ENCODE measurements at places on chromosomes 12 and 14. TPM values are rescaled to one million over a fixed set of nuclear protein-coding genes. Genes with fewer than 3 reads are reported as not detected.

- no peak for DNase-seq
These were observed 8.2 kb downstream of the SPRYD3 start for GRCh38 chr12:53070877-53071492.

DNA sequence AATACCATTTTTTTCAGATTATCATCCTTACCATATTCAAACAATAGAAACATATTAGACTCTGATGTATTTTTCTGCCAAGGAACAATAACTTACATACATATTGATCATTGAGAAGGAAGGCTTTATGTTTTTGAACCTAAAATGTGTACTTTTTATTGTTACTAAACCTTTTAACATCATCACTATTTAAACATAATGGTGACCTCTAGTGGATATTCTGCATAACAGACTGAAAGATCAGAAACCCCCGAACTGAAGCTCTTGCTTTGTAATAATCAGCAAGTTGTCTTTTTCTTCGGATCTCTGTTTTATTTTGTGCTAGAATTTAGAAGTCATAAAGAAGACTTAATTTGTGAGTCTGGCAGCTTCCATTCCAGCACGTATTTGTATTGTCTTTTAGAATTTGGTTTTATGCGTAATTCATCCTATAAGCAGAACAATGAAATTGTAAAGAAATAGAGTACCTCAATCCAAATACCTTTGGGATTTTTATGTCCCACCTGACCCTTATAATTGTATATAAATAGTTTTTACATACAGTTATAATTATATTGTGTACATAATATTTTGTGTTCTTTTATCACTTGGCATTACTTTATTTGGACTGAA is 125.9 kb upstream of the ATF1 start:
- peak; percentile 50 for DNase-seq

Gene SIX6
- total RNA-seq: not detected

GRCh38 chr14:101024686-101025085 is 121.2 kb upstream of the RTL1 start:
- no peak for DNase-seq

GRCh38 chr14:94548999-94549985 is 11.9 kb upstream of the SERPINA4 start:
- peak; percentile 25 for DNase-seq

DNA sequence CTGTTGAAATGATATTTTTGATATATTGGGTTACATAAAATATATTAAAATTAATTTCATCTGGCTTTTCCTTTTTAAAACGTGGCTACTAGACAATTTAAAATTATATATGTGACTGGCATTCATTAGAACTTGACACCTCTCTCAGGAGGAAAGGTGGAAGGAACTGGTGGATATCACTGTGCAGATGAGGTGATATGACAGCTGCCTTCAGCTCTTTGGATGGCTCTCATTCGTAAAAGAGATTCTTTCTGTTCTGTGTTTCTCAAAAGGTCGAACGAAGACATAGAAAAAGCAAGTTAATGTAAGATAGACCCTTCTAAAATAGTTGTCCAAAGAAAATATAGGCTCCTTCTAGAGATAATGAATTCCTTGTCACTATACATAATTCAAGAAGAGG is 36.6 kb downstream of the CRADD start:
- no peak for DNase-seq

Gene OLR1
- total RNA-seq: 1.2 TPM

DNA sequence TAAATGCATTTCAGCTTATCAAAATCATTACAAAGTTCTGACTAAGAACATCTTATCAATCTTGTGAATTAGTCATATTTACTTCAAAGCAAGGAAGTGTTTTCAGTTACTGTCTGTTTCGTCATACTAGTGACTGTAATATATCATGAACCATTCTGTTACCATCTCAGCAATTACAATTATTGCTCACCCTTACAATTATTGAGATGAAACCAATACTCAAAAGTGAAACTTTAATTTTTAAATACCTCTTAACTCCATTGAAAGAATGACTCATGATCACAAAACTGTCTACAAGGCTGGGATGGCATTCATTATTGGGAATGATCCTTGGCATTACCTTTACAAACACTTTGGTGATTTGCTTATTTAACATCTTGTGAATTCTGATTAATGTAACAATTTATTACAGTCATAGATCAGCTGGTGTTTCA is 90.3 kb downstream of the RPS6KA5 start:
- DNase-seq: peak; percentile 66

Gene FAM90A1
- total RNA-seq: 0.33 TPM

DNA sequence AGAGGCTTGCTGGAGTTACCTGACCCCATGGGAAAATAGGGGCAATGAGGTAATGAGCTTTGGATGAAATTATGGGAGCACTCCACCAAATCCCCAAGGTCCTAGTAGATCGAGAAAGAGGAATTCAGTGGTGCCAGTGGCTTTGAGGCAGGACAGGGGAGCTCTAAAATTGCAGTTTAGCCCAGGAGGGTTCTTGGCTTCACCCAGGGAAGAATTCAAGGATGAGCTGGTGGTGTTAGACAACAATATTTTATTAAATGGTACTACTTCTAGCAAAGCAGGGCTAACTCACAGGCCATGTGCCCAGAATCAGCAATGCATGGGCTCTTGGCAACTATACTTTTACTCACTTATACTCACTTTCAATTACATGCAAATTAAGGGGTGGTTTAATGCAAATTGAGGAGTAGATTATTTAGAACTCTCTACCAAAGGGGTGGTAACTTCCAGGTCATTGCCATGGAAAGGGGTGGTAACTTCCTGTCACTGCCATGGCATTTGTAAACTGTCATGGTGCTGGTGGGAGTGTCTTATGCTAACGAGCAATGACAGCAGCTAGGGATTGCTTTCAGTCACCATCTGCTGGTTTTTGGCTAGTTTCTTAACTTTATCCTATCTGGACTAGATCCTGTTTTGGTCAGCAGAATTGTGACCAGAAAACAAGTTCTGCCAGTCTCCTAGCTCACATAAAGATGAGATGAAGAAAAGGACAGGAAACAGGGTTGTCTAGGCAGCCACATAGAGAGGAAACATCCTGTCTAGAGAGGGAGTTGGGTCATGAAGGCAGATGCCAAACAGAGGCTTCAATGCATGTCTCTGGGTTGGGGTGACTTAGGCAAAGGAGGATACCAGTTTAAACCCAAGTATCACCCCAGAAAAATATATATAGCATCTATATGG is 64.7 kb downstream of the ZNF641 start:
- DNase-seq: no peak

DNA sequence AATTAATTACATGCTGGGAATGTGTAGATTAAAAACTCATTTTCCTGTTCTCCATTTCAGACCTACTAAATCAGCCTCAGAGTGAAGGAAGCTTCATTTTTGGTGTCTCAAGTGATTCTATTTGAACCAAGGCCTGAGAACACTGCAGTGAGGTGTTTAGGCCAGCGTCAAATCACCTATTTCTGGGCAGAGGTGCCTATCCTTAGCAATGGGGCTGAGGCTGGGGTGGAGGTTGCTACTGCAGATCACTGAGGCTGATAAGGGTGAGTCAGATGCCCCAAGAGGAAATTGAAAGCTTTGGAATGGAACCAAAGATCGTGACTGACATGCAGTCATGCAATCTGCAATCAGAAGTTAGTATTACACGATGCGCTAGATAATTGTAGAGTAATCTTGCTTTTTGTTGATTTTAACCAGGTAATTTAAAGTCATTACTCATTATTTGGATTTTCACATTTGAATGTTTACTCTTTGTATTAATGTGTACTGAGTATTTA is 4.4 kb downstream of the TXNRD1 start:
- DNase-seq: peak; percentile 79

DNA sequence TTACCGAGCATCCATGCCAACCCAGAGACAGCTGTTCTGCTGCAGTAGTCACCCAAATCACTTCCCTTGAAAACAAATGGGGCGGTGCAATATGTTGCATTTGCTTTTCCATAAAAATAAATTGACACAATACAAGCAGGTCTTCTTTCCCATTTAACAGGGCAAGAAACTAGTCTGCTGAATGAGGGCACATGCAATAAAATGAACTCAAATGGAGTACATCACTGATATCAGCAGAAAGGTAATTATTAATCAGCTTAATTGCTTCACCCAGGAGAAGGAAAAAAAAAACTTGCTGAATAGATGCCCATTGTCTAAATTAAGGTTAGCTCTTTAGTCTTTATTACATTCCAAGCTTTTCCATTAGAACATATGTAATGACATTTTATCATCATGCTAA is 175.1 kb upstream of the GZMB start:
- no peak for DNase-seq

DNA sequence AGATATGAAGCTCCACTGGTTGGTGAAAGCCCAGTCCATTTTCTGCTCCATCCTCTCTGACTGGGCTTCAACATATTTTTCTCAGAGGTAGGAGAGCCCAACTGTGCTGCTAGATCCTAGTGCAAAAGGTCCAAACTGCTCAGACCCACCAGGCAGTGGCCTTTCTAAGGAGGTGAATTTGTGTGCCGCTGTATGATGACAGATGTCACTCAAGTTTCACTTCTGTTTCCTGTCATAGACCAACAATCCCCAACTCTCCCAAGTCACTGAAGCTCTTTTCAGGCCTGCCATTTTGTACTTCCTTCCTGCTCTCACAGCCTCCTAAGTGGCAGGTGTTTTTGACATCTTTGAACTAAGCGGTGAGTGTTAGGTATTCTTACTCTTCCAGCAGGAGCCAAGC is 16.4 kb upstream of the RNASE4 start:
- no peak for DNase-seq

GRCh38 chr12:25352083-25352918 is 101.6 kb upstream of the KRAS start:
- peak; percentile 91 for DNase-seq

Gene SLC39A2
- 0.17 TPM for total RNA-seq

DNA sequence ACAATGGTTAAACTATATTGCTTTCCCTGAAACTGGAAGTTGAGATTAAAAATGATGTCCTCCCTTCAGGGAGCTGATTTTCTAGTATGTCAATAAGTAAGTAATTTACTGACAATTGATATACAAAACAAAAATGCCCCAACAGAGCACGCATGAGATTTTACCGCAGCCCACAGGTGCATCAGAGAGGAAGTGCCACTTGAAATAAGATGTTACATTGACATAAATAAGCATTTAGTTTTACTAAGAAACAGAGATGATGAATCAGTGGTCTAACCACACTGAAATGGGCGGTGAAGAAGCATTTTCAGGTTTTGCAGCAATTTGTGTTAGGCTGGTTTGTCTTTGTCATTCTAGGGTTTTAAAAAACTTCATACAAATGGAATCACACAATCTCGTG is 8.8 kb upstream of the CLECL1 start:
- no peak for DNase-seq

Gene RNF212B
- not detected for total RNA-seq

DNA sequence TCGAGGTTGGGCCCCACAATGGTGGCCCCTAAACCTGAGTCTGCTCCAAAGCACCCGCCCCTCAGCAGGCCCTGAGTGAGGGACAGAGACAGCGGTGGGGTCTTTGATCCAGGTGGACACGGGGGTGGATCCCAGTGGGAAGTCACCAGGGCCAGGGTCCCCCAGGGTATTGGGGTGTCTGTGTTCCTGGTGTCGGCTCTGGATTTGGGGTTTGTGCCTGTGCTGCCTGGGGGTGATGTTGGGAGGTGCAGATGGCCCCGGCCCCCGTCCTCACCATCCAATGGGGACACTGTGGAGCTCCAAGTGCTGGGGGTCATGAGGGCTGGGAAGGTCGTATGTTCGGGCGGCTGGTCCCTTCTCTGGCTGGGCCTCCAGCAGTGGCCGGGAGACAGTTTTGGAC is 354.2 kb downstream of the TMEM121 start:
- DNase-seq: no peak

Gene TSHR
- not detected for total RNA-seq

Gene TMCC3
- 0.33 TPM for total RNA-seq

- DNase-seq: peak; percentile 75
These were observed 42.2 kb downstream of the EP400 start for GRCh38 chr12:131991816-131992430.

- DNase-seq: no peak
These were observed 235.5 kb upstream of the NOS1 start for GRCh38 chr12:117596968-117597367.

- DNase-seq: no peak
These were observed 42.6 kb upstream of the PRB2 start for GRCh38 chr12:11437966-11438365.

- no peak for DNase-seq
These were observed 1102.8 kb upstream of the SEL1L start for GRCh38 chr14:82636426-82636825.

Gene PRPH
- total RNA-seq: 0.50 TPM

Gene SLC15A5
- total RNA-seq: not detected

DNA sequence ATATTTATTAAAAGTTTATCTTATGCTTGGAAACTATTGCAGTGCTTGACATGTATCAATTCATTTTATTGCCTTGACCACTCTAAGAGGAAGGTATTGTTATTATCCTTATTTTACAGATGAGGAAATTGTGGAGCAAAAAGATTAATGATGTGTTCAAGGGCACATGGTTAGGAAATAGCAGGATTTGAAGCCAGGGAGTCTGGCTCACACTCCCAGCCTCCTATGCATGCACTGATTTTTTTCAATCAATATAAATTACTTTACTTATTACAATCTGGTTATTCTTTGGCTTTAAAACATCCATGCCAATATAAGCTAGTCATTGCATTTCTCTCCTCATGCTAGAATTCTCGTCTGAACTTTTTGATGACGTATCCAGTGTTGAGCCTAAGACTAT is 94.2 kb upstream of the TBX5 start:
- DNase-seq: peak; percentile 51

GRCh38 chr12:15851045-15851620 is 31.1 kb upstream of the STRAP start:
- DNase-seq: no peak

Gene P2RX7
- total RNA-seq: 16.7 TPM

GRCh38 chr12:91555436-91556415 is 373.1 kb upstream of the DCN start:
- no peak for DNase-seq

GRCh38 chr12:26821212-26821701 is 11.7 kb downstream of the ITPR2 start:
- DNase-seq: peak; percentile 18

Gene SERPINA1
- under 0.01 TPM for total RNA-seq

- DNase-seq: peak; percentile 75
These were observed at the start of gene EID3 for GRCh38 chr12:104303538-104304151. Gene EID3, plus strand, starts transcription at chr12:104303739. Its CDS starts 196 bp downstream, at chr12:104303935.

Gene AEBP2
- 27.2 TPM for total RNA-seq

Gene DIO3
- total RNA-seq: 1.0 TPM

Gene PFKM
- total RNA-seq: 98.9 TPM

- peak; percentile 63 for DNase-seq
These were observed 117.1 kb upstream of the FRMD6 start for GRCh38 chr14:51534610-51535011.

- DNase-seq: no peak
These were observed 384.9 kb downstream of the SOX5 start for GRCh38 chr12:23564451-23565152.

Gene CPSF6
- total RNA-seq: 18.0 TPM

Data from fibroblast of lung (primary cell).